Amygdala (tissue), 56 donors: ENCODE measurements at places on chromosomes 6 and 20.

- DNase-seq: no peak
Measured at GRCh38 chr6:2004888-2005287, 240.5 kb downstream of the GMDS start.

DNA sequence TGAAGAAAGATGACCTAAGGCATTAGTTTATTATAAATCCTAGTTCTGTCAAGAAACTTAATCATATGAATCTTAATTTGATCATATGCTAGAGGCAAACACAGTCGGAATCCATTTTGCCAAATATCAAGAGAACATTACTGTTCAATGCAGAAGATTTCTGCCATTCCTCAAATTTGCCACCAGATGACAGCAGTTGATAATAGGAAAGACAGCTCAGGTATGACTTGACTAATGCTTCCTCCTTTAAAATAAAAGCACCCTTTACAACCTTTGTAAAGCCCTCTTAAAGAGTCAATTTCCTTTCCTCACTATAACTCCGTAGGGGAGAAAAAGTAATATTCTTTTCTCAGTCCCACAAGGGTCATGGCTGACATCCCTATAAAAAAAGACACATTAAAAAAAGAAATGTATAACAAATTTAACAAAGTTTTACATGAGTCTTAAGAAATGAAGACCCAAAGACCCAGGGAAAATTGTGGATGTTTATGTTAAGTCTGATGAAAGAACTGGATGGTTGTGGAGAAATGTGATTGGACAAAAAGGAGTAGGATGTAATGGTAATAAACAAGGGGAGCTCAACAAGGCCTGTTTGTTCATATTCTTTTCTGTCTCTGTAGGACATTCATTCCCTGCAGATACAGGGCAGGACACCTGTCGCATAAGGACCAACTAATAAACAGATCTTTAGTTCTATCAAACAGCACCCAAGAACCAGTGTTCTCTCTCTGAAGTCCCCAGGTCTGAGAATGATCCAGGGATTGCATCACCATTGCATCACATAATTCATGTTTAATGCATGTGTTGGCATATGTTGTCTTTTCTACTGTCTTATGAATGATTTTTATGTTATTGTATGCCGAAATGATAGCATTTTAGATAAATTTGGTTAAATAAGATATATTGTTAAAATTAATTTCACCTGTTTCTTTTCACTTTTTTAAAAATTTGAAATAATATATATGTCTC is 23.0 kb upstream of the IL17A start:
- DNase-seq: no peak

DNA sequence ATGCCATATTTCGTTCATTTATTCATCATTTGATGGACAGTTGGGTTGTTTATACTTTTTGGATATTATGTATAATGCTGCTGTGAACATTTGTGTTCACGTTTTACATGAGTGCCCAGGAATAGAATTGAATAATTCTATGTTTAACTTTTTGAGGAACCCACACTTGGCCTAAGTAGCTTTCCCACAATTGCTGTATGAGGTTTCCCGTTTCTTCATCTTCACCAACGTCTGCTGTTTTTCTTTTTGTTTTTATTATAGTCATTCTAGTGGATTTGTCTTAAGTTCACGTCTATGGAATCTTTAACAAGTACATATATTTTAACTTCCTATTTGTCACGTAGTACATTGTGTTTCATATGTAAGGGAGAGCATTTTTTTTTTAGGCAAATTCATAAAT is 110.3 kb downstream of the JARID2 start:
- DNase-seq: no peak

- no peak for DNase-seq
Measured at GRCh38 chr20:20953738-20954618, 152.2 kb downstream of the LINC00237 start.

DNA sequence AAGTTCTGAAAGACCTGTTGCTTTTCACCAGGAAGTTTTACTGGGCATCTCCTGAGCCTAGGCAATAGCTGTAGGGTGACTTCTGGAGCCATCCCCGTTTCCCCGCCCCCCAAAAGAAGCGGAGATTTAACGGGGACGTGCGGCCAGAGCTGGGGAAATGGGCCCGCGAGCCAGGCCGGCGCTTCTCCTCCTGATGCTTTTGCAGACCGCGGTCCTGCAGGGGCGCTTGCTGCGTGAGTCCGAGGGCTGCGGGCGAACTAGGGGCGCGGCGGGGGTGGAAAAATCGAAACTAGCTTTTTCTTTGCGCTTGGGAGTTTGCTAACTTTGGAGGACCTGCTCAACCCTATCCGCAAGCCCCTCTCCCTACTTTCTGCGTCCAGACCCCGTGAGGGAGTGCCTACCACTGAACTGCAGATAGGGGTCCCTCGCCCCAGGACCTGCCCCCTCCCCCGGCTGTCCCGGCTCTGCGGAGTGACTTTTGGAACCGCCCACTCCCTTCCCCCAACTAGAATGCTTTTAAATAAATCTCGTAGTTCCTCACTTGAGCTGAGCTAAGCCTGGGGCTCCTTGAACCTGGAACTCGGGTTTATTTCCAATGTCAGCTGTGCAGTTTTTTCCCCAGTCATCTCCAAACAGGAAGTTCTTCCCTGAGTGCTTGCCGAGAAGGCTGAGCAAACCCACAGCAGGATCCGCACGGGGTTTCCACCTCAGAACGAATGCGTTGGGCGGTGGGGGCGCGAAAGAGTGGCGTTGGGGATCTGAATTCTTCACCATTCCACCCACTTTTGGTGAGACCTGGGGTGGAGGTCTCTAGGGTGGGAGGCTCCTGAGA is at the start of gene HFE:
Gene HFE, plus strand, starts transcription at position 146 of the 832 bp plus-strand sequence. Its CDS starts 12 bp downstream, at position 158.
- peak; percentile 19 for DNase-seq

DNA sequence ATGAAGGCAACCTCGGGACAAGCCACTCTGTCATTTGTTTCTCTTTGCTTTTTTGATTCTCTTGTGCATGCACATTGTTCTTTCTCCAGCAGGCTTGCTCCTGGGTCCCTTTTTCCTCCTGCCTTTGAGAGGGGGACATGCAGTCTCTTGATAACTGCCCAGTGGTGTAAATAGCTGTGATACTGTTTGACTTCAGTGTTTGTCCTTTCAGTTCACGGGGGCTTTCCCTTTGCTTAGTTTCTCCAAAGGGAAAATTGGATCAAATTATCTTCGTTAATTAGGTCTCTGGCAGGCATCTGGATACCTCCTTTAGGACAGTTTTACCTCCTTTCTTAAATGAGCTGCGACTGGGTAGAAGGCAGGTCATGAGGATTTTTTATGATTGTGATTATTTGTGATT is 41.5 kb downstream of the RALGAPB start:
- DNase-seq: no peak

DNA sequence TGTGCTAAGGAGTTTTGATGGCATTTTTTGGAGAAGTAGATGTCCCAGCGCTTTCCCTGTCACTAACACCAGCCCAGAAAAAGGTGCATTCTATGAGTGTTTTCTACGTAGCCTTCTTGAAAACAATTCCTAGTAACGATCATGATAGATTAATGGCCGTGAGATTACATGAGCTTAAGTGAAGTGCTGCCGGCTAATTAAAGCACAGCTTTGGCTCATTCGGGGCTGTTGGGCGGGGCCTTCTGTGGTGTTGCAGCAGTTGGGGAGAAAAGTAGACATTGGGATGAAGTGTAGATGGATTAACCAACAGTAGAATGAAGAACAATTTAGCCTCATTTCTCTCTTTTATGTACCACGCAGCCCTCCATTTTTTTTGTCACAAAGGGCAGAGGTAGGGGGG is 20.8 kb upstream of the TRAF3IP2 start:
- no peak for DNase-seq

- DNase-seq: no peak
Measured at GRCh38 chr6:85552652-85553051, 41.0 kb downstream of the SNX14 start.

GRCh38 chr20:24608926-24609667 is 139.7 kb downstream of the SYNDIG1 start:
- DNase-seq: peak; percentile 29

GRCh38 chr6:133240511-133241085 is 559 bp upstream of the EYA4 start:
- DNase-seq: no peak
